ENCODE measurements at places on chromosomes 5 and 9. TPM values are rescaled to one million over a fixed set of nuclear protein-coding genes. Genes with fewer than 3 reads are reported as not detected.

GRCh38 chr9:95083086-95083768, 234.3 kb downstream of the FANCC start:
- H3K27me3 ChIP-seq = no peaks in the 10 kb centered on the region
- no peak for DNase-seq
- no peak overlapping the region for H3K27ac ChIP-seq
- peaks cover 59% of the 10 kb centered on the region for H3K36me3 ChIP-seq
- no peak overlapping the region for H3K4me3 ChIP-seq
- H3K4me1 ChIP-seq = peaks cover 50% of the 10 kb centered on the region

TMEM267 gene
- total RNA-seq = 11.4 TPM

SAXO1 gene
- total RNA-seq = 0.48 TPM

NR4A3 gene
- total RNA-seq = 3.4 TPM

EQTN gene
- total RNA-seq = not detected

- H3K36me3 ChIP-seq = no peaks in the 10 kb centered on the region
- H3K27ac ChIP-seq = no peak overlapping the region
- no peak for DNase-seq
- H3K27me3 ChIP-seq = no peaks in the 10 kb centered on the region
- H3K4me1 ChIP-seq = peaks cover 1% of the 10 kb centered on the region
- H3K4me3 ChIP-seq = no peak overlapping the region
Measured at GRCh38 chr9:83379045-83379444, 159.2 kb downstream of the FRMD3 start.

GRCh38 chr5:154143211-154143641, 47.3 kb upstream of the GALNT10 start:
- no peak overlapping the region for H3K4me3 ChIP-seq
- no peak overlapping the region for H3K27ac ChIP-seq

GRCh38 chr5:112933651-112934365, 11.8 kb upstream of the REEP5 start:
- no peaks in the 10 kb centered on the region for H3K36me3 ChIP-seq
- peaks cover 14% of the 10 kb centered on the region for H3K4me1 ChIP-seq
- no peak overlapping the region for H3K4me3 ChIP-seq
- no peak for DNase-seq

DNA sequence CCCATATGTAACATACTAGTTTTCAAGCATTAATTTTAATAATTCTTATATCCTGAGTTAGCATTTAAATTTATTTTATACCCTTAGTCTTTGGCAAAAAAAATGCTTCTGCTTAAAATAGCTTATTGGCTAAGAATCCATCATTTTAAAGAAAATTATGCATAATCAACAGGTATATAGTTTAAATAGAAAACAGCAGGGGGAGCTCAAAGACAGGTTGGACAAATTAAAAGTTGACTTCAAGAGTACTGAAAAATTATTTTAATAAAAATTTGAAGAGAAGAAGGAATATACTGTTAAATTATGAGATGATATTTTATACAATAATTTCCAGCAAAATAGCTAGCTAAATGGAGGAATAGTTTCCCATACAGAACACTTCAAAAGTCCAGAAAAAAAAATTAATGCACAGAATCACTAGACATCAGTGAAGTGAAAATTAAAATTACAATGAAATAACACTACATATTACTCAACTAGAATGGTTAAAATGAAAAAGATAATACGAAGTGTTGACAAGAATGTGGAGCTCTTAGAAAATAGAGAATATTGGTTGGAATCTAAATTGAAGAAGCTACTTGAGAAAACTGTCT, 387.1 kb downstream of the PDE4D start:
- no peaks in the 10 kb centered on the region for H3K27me3 ChIP-seq
- H3K4me1 ChIP-seq = peaks cover 12% of the 10 kb centered on the region
- no peak for DNase-seq
- no peak overlapping the region for H3K4me3 ChIP-seq
- no peaks in the 10 kb centered on the region for H3K36me3 ChIP-seq
